ENCODE measurements at places on chromosomes 12 and 14.

DNA sequence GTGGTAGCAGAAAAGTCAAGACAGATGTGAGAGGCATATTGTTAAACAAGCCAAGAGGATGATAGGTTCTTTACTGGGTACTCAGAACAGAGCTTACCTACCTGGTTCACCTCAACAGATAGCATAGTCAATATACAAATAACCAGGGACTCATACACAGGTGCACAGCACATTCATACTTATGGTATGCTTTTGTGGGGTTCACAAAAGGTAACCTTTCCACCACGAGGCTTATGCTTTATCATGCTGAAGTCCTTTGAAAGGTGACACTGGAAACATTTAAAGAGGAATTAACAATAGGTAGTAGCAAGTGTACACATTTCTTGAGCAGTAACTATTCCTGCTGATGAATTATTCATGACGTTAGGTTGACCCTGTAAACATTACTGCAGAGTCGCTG is 42.2 kb upstream of the MBIP start:
- no peak for DNase-seq

DNA sequence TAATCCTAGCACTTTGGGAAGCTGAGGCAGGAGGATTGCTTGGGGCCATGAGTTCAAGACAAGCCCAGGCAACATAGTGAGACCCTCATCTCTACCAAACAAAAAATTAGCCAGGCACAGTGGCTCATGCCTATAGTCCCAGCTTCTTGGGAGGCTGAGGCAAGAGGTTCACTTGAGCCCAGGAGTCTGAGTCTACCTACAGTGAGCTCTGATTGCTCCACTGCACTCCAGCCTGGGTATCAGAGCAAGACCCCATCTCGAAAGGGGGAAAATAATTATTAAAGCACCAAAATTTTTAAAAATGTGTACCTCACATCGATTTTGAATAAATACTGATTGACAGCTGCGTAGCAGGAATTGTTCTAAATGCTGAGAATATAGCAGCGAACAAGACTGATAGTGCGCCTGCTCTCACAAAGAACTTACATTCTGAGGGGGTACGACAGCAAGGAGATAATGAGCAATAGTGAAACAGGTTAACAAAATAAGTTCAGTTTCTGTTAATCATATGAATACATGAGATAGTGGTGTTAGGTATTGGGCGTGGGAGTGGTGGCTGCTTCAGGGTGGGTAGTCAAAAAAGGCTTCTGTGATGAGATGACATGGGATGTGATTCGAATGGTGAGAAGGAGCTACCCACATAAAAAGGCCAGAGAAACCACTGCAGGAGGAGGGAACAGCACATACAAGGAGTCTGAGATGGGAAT is 19.6 kb downstream of the HCFC2 start:
- DNase-seq = no peak

- DNase-seq = no peak
These were observed 112.0 kb downstream of the TSPAN8 start for GRCh38 chr12:71045781-71046180.

DNA sequence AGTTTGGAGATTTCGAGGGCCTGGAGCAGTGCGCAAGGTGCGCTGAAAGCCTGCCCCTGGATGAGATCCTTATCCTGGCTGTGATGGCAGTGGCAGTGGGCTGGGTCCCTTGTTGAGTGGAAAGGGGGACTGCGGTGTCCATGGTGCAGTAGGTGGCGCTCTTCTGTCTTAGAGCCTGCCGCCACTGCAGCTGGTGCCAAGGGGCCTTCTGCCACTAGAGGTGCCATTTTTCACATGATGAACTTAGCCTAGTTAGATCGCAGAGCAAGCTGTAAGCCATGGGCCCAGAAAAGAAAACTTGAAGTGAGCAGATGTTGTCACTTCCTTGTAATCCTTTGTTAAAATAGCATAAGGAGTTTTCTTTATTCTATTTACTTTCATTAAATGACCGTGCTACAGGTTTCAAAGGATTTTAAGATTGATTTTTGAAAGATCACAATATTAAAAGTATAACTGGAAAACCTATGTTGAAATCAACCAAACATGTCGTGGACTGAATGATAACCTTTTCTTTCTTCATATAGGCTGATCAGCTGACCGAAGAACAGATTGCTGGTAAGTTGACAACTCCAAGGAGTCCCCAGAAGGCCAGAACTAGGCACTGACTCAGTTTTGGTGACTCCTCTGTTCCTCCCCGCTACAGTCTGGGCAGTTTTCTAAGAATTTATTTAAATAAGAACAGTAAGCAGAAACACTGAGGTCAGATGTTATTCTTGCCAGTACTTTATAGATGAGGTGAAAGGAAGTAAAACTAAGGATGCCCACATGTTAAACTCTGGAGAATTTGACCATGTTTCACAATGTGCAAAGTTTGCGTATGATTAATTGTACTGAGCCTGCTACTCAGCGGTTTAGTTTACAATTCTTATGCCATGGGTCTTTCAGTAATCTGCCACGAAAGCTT is 3.0 kb downstream of the CALM1 start:
- peak; percentile 76 for DNase-seq

DNA sequence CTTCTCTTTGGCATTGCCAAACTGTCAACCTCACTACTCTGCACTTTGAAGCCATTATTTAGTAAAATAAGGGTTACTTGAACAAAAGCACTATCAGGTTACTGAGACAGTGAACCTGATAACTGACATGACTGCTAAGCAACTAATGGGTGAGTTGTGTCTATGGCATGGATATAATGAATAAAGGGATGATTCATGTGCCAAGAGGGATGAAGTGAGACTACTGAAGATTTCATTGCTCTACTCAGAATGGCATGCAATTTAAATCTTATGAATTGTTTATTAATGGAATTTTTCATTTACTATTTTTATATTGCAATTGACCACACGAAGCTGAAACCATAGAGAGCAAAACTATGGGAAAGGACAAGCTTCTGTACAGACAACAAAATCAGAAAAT is 74.4 kb downstream of the CEP128 start:
- no peak for DNase-seq

DNA sequence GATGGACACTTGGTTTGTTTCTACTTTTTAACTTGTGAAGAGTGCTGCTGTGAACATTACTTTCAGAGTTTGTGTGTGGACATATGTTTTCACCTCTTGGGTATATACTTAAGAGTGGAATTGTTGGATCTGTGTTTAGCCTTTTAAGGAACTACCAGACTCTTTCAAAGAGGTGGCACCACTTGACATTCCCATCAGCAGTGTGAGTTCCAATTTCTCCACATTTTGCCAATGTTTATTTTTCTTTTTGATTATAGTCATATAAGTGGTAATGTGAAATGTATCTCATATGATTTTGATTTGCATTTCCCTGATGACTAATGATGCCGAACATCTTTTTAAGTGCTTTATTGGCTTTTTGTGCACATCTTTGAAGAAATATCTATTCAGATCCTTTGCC is 44.8 kb downstream of the ARHGAP5 start:
- no peak for DNase-seq

Data from substantia nigra (tissue), 51 donors.